Activated T-helper 1 cell treated with anti-CD3 and anti-CD28 coated beads, Interleukin-12 subunit alpha, Interleukin-12 subunit beta, Interleukin-2, Interleukin-4 antibody, amounts not matched to agents 30 ng/mL and 10 ng/mL and 1 ng/mL, durations not matched to agents 14 hours and 24 hours and 36 hours (primary cell): ENCODE measurements at places on chromosomes 2 and 18. TPM values are rescaled to one million over a fixed set of nuclear protein-coding genes. Genes with fewer than 3 reads are reported as not detected.

The XDH gene
- not detected in 2 replicates for total RNA-seq

The NLRC4 gene
- total RNA-seq: 0.05 and 0.07 TPM in 2 replicates

The SCN9A gene
- 0.07 and 0.13 TPM in 2 replicates for total RNA-seq

The LRRTM1 gene
- total RNA-seq: not detected in 2 replicates

The KIAA1328 gene
- total RNA-seq: 6.7 and 8.2 TPM in 2 replicates

The FAM161A gene
- 3.6 and 3.7 TPM in 2 replicates for total RNA-seq

The RAMP1 gene
- total RNA-seq: 19.4 and 21.1 TPM in 2 replicates

The MARCHF4 gene
- total RNA-seq: not detected in 2 replicates

The RFX8 gene
- total RNA-seq: 0.78 and 1.2 TPM in 2 replicates

The CCL20 gene
- 1.2 and 3.2 TPM in 2 replicates for total RNA-seq

DNA sequence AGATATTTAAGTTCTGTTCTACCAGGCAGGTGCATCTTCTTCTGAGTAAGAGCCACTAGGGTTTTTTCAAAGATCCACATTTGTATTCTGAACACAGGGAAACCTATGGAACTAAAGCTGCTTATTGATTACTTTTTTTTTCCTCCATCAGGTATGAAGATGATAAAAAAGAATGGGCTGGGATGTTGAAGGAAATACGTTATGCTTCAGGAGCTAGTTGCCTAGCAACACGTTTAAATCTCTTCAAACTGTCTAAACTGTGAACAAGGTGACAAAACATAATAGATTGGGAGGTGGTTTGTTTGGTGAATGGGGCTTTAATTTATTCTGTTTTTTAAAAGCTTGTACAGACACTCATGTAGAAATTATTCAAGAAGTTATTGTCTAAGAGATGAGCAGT lies 15.9 kb downstream of the KLHL41 start:
- no peak for DNase-seq

- no peak for DNase-seq
These were observed 136.0 kb downstream of the ZNF804A start for GRCh38 chr2:184734338-184734737.

DNA sequence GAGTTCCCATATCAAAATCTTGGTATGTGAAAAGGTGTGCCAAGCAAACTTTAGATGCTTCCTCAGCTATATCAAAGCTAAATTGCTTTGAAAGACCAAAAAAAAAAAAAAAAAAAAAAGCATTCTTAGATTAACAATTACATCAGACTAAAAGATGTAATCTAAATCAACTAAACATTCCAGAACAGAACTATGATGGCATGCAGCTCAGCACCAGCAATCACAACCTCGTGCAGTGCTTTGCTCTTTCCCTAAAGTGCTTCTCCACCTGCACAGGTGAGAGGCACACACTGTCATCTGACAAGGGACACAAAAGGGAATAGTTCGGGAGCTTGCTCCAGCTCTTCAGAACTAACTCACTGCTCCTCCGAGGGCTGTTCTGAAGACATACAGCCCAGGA lies 37.5 kb downstream of the ADAM17 start:
- DNase-seq: no peak

DNA sequence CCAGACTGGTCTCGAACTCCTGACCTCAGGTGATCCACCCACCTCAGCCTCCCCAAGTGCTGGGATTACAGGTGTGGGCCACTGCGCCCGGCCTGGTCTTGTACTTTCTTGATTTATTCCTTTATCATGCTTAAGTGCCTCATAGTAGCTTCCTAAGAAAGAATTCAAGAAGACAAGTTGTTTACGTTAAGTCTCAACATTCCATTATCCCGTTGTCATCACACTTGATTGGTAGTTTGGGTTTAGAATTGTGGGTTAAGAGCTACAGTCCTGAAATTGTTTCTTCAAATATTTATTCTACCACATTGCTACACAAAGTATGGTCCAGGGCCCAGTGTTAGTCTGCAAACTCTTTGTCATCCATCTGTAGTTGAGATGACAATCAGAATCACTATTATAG lies 194.0 kb downstream of the VWC2L start:
- DNase-seq: no peak

- DNase-seq: no peak
These were observed 2.9 kb upstream of the TNP1 start for GRCh38 chr2:216862628-216863398.

GRCh38 chr2:8312221-8312620 lies 369.6 kb upstream of the ID2 start:
- no peak for DNase-seq

- DNase-seq: no peak
These were observed 91.4 kb downstream of the COL6A3 start for GRCh38 chr2:237322564-237322963.

DNA sequence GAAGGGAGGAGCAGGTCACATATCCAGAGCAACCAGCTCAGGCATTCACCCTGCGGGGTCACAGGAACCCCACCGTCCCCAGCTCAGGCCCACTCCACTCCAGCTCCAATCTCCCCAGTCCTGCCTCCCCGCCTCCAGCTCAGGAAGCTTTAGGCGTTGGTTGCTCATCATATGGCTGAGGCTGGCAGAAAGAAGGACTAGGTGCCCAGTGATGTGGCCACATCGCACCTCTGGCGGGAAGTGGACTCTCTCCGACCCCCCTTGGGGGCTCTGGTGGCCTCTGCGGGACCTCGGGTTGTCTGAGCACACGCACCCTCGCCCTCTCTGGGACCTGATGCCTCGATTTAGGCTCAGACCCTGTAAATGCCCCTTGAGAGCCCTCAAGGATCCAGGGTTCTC lies 187.7 kb downstream of the ZFP36L2 start:
- no peak for DNase-seq

GRCh38 chr2:66929632-66930338 lies 467.3 kb upstream of the ETAA1 start:
- no peak for DNase-seq

GRCh38 chr2:39027421-39027820 lies 93.4 kb downstream of the SOS1 start:
- DNase-seq: no peak

DNA sequence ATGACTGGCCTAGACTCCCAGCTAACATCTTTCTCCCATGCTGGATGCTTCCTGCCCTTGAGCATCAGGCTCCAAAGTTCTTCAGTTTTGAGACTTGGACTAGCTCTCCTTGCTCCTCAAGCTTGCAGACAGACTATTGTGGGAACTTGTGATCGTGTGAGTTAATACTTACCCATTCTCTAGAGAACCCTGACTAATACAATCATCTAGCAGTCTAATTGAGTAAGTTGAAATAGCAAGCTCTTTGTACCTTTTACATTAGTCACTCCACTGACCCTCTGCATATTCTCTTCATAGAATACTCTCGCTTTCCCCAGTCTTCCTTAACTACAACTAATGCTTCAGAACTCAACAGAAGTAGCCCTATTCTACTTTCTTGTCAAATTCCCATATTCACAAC lies 434.6 kb upstream of the NXPH2 start:
- no peak for DNase-seq

GRCh38 chr2:137192366-137193310 lies 427.3 kb downstream of the THSD7B start:
- DNase-seq: no peak

- DNase-seq: no peak
These were observed 410 bp upstream of the TGIF1 start for GRCh38 chr18:3449512-3450011.

- DNase-seq: peak; percentile 21
These were observed 147.7 kb downstream of the KLHL29 start for GRCh38 chr2:23532391-23533337.

GRCh38 chr2:176165370-176166050 lies 8.4 kb downstream of the HOXD3 start:
- DNase-seq: no peak

DNA sequence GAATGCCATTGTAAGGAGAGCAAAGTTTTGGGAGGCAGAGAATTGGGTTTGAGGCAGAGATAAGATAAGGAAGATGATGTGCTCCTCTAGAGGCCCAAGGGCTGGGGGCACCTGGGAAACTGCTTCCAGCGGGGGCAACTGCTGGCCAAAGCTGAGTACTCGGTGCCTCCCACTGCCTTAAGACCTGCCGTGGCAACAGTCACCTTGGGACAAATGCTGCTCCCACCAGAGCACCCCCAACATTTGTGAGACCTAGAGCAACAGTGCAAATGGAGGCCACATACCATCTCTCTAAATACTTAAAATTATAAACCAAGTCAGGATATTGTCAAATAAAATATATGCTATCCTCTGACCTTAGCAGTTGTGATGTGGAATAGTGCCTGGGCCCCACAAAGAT lies 127.1 kb downstream of the CAPN13 start:
- DNase-seq: no peak

- DNase-seq: no peak
These were observed 103.2 kb upstream of the SIX3 start for GRCh38 chr2:44838116-44838790.

DNA sequence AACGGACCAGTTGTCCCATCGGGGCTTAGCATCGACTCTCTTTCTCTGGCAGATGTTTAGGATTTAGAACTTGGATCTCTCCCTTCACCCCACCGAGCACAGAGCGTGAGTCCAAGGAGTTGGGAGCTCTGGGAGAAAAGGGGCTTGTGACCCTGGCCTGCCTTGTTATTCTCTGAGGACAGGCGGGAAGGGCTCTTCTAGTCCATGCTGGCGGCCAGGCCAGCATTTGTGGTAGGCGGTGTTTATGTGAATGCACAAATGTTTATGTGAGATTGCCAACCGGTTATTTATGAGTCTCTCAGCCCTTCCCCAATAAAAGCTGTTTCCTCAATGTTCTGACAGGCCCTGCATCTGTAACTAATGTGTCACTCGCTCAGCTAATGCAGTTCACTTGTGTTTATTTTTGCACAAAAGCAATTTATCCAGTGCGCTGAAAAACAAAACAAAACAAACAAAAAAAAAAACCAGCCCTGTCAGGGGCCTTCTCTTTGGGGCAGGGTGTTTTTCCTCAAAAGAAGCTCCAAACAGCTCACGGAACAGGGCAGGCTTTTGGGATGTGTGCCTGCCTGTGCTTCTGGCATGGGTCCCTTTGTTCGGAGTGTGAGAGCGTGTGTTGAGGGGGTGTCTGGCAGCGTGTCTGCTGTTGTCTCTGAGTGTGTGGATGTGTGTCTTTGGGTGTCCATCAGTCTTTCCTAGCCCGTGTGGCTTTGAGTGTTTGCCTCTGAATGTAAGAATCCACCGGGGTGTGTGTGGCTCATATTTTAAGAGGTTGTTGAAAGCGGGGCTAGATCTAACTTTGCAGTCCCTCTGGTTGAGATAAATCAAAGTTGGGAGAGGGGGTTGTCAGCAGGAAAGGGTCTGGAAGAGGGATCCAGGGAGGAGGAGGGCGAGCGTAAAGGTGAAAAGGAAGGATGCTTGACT lies 52.8 kb upstream of the HAAO start:
- DNase-seq: no peak

- no peak for DNase-seq
These were observed 120.3 kb downstream of the CCDC102B start for GRCh38 chr18:68918216-68918615.
